ENCODE measurements at places on chromosomes 11 and 22.

DNA sequence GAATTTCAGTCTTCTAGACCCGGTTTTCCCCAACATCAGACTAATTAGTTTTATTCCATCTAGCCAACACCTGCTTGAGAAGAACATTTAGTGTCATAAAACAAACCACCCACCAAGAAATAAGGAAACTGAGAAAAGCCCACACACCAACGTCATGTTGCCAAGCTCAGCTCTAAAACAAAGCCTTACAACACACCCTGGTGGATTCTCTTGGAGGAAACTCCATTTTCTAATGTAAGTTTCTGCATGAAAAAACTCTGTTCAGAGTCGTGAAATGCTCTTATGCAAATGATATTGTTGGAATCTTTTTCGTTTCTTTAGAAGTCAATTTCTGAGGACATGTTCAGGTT lies 105.0 kb upstream of the RAG2 start:
- no peak for DNase-seq

- DNase-seq: no peak
Measured at GRCh38 chr22:26525946-26526564, 13.8 kb upstream of the TFIP11 start.

DNA sequence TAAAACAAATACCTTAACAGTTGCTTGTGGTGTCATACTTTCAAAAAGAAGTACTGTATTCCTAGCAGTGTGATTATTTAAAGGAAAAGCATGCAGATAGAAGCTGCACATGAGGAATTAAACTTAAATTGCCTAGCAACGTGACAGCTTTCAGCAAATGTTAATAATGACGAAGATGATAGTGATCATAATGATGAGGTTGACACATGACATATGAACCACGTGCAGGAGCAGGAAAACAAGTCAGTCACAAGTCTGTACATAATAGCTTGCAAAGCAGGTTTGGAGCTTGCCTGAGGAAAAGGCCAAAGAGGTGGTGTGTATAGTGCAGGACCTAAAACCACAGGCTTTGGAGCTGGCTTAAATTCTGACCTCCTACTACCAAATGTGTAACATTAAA lies 30.6 kb upstream of the PIK3C2A start:
- no peak for DNase-seq

DNA sequence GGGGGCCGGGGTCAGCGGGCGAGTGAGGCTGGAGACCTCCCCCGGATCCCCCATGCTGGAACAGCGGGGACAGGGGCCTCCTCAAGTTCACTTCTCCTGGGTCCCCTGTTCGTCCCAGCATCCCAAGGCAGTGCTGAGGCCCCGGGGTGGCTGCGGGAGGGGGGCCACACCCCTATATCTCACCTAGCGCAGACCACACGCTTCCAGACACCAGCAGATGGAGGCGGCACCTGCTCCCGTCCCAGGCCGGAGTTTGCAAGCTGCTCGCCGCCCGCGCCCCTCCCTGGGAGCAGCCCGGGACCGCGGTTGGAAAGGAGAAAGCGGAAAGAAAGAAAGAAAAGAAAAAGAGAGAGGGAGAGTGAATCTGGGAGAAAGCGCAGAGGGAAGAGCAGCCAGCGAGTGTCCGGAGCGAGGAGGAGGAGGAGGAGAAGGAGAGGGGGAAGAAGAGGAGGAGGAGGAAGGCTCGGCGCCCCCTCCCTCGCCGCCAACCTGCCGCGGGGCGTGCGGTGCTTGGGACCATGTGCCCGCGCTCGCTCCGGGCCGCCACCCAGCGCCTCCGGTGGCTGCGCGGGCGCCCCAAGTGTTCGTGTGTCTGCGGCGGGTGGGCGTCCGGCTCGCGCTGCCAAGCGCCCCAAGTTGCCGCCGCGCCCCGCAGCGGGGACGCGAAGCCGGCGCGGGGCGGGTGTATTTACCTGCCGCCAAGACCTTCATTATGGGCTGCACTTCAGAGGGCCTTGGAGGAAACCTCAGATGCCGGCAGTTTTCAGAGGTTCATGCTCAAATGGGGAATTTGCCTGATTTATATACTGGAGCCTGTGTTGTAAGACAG lies at the start of gene LIF:
Gene LIF (minus strand): TSS at position 775 of the 829 bp plus-strand sequence. CDS start 64 bp downstream, at position 711.
- no peak for DNase-seq

GRCh38 chr11:95231881-95232605 lies 1.0 kb upstream of the SESN3 start:
- DNase-seq: no peak

GRCh38 chr22:29310065-29310862 lies 3.8 kb downstream of the GAS2L1 start:
- no peak for DNase-seq

DNA sequence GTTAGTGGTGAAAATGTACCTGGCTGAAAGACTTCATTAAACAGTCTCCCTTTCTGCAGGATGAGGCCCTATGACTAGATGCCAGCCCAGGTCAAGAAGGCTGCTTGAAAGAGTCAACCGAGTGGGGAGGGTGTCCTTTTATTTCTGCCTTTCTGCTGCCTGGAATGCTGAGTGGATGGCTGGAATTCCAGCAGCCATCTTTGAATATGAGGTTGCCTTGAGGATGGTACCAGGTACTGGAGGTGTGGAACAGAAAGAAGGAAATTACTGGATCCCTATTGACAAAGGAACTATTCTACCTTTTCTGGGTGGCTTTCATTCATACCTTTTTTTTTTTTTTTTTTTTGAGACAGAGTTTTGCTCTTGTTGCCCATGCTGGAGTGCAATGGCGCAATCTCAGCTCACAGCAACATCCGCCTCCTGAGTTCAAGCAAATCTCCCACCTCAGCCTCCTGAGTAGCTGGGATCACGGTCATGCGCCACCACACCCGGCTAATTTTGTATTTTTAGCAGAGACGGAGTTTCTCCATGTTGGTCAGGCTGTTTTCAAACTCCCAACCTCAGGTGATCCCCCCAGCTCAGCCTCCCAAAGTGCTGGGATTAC lies 107.3 kb downstream of the RPS6KA4 start:
- DNase-seq: no peak

DNA sequence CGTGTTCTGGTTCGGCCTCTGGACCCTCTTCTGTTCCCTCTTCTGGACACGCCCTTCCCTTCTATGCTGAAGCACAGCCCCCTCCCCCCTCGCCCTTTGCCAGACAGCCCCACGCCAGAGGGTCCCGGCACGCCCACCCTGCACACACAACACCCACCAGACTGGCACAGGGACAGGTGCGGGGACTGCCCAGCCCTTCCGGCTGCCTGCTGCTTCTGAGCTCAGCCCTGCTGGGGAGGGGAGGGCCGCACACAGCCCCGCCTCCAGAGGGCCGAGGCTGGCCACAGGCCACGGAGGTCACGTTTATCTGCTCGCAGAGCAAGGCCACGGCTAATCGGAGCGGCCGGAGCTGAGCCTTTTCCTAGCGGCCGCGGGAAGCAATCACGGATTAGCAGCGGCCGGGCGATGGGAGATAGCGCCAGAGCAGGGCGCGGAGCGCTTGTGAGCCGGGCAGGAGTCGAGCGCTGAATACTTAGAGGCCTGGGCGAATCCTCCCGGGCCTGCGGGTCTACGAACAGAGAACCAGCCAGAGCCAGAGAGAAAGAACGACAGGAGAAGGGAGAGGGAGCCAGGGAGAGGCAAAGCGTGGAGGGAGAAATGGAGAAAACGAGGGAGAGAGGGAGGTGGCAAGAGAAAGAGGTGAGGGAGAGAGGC lies 21.5 kb downstream of the OTUB1 start:
- DNase-seq: no peak

DNA sequence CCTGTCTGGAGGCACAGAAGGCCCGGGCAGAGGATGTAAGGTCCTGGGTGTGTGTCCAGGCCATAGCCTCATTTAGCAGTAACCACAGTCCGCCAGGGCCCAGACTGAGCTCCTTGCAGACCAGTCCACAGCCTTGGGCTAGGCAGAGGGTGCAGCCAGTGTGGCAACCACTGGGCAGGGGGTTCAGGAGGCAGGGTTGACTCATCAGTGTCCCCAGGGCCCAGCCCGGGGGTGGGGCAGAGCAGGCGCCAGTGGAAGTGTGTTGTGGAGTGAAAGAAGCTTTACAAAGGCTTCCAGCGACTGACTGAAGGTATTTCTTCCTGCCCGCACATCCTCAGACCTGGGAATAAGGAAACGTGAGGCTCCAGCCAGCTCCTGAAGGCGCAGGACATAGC lies 27.7 kb upstream of the WNT11 start:
- DNase-seq: no peak

GRCh38 chr11:71532036-71532610 lies 5.1 kb downstream of the KRTAP5-7 start:
- DNase-seq: no peak

- DNase-seq: no peak
Measured at GRCh38 chr22:36371920-36372319, 15.8 kb downstream of the MYH9 start.

DNA sequence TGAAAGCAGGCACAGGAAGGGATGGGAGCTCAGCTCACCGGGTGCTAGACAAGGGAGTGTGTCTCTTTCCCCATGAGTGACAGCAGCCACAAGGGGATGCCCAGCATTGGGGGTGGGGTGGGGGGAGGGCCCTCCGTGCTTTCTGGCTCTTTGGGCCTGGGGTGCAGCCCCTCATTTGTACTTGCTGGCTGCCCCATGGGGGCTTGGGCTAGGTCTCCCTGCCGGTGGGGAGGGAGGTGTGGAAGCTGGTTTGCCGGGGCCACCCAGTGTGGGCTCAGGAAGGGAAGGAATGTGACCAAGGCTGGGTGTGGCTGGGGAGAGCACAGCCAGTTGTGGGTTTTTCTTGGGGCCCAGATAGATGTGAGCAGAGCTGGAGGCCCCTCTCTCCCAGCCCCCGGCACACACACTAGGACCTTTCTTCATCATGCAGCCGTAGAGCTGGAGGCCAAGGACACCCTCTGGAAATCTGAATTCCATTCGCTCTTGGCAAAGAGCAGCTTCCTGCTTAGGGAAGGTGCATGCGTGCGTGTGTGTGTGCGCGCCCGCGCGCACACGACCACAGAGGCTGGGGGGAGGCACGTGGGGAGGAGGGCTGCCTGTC lies 25.8 kb downstream of the KCNQ1OT1 start:
- DNase-seq: no peak

GRCh38 chr11:79208126-79208525 lies 232.7 kb downstream of the TENM4 start:
- no peak for DNase-seq

DNA sequence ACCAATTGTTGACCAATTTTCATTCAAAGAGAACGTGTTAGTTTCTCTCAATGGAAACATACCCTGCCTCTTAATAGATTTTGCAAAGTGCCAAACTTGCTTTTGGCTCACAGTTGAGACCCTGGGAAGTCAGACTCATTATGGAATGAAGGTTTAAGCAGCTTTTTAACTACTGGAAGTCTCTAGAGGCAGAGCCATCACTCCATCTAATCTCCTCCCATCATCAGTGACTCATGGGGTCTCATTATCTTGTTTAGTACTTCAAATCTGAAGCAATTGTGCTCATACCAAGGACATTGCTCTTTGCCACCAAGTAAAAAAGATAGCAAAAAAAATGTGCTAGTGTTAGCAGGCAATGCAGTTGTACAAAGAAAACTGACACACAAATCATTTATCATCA lies 537.1 kb upstream of the LRRC4C start:
- DNase-seq: no peak

DNA sequence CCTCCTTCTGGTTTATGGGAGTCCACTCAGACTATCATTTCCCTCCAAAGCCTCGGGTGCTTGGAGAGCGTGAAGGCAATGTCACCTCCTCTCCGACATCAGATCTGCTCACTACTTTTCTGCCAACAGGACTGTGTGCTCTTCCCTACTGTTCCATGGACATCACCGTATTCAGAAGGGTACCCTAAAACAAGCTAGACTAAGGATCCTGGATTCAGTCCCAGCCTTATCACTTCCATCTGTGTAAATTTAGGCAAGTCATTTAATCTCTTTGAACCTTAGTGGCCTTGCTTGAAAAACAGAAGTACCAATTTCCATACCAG lies 78.2 kb downstream of the KCNC1 start:
- peak; percentile 63 for DNase-seq

DNA sequence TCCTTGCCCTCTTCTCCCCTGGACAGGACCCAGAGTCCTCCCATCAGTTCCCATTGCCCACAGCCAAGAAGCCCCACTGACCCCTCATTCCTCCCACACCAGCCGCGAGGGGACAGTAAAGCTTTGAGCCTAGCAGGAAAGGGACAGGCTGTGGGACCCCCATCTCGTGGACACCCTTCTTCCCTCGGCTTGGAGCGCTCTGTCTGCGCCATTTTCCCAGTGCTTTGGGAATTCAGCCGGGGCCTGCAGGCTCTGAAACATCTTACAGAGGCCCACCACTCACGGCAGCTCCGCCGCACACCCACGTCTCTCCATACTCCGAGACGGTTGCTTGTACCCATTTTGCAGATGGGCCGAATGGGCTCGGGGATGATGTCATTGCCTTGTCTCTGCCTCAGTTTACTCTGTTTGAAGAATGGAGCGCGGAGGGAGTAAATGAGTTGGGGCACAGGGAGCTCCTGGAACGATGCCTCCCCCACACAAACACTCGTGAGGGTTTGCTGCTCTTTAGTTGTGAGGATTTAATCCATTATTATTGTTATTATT lies 447.7 kb downstream of the TBC1D22A start:
- no peak for DNase-seq

- DNase-seq: no peak
Measured at GRCh38 chr22:48079505-48080290, 1317.2 kb downstream of the TBC1D22A start.

DNA sequence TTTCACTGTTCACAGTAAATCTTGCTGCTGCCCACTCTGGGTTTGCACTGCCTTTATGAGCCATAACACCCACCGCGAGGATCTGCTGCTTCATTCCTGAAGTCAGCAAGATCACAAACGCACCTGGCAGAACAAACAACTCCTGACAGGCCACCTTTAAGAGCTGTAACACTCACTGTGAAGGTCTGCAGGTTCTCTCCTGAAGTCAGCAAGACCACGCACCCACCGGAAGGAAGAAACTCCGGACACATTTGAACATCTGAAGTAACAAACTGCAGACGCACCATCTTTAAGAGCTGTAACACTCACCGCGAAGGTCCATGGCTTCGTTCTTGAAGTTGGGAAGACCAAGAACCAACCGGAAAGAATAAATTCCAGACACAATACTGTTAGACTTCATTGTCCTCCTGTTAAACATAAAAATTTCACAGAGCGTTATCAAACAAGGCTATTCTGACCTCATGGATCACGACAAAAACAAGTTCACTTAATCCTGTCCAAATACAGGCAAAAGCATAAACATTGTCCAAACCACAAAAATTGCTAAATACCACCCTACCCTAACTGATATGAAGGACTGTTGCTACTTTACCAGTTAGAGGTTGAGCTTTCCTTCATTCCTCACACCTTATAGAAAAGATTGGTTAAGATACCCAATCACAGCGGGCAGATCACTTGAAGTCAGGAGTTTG lies 3.0 kb upstream of the CCDC117 start:
- DNase-seq: no peak
